ENCODE measurements at places on chromosomes 1 and 21.
A peak's percentile ranks its signal among the peaks of the same experiment; 100 is the strongest.

DNA sequence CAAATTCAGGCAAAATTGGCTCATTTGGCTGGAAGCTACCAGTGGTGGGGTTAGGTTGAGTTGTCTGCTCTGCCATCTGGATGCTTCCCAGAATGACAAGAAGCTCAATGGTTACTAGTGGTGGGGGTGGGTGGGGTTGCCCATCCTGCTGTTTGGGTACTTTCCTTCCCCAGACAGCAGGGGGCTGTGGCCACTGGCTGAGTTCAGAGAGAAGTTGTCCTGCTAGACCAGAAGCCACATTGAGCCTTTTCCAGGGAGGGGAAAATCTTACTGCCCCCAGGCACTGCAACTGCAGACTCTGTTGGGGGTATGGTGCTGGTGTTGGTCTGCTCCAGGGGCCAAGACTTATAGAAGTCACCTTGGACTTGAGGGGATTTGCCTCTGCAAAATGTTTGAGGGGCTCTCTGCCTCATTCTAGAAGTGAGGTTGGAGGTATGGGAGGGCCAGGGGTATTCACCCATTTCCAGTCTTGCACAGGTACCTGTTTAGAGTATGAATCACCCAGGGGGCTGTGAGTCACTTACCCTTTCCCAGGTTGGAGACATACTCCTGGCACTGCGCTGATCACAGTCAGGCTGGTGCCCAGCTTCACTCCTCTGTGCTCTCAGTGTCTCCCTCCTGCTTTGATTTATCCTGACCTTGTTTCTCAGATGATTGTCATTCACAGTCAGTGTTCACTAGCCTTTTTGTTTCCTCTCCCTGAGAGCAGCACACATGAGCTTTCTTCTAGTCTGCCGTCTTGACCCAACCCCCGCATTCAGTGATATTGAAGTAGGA is 89.1 kb upstream of the NEGR1 start:
- DNase-seq: peak; percentile 89

DNA sequence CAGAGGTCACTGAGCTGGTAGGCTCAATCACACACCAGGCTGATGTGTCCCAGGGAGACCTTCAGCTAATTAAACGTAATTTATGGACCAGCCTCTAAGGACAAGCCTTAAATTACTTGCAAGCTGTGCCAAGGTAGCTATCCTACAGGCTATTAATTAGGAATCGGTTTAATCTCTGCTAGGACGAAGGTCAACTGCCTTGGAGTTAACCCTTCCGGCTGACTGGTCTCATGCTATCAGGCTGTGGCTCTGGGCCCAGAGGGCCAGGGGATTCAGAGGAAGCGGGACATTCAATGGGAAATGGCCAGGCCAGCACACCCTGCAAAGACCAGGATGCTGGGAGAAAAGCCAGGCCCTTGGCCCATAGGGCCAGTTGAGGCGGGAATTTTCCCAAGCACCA is 19.0 kb downstream of the DHRS3 start:
- DNase-seq: no peak

DNA sequence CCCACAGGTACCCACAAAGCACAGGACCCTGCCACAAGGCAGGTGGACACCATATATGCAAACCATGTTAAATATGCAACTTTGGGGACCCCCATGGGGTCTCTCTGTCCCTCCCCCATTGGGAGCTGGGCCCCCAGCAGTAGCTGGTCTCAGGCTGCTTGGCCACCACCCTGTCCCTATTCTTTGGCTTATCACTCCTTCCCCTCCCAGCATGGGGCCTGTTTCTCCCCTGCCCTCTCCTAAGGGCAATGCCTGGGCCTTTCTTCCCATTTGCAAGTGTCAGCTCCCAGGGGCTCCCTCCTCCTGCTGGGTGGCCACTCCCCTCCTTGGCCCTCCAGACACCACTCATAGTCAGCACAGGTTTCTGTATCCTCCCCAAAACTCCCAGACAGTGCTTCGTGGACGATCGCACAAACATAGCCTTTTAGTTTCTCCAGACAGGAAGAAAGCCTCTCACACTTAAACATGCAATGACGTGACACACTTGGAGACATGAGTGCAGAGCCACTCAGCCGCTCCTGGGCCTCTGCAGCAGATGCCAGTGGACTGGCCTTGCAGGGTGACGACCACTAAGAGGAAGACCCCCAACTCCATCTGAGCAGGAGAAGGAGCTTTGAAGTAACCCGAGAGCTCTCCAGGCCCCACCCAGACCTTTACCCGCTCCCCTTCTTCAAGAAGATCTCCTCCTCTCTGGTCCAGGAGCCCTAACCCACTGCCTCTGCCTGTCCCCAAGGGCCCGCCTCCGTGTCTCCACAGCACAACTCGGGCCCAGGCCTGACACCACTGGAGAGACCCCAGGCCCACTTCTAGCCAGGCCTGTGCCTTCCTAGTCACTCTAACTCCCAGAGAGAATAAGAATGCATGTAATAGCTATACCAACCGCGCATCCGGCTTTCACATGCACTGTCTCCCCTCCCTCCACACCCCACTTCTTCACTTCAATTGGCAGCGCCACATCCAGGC is 22.9 kb downstream of the CITED4 start:
- no peak for DNase-seq

DNA sequence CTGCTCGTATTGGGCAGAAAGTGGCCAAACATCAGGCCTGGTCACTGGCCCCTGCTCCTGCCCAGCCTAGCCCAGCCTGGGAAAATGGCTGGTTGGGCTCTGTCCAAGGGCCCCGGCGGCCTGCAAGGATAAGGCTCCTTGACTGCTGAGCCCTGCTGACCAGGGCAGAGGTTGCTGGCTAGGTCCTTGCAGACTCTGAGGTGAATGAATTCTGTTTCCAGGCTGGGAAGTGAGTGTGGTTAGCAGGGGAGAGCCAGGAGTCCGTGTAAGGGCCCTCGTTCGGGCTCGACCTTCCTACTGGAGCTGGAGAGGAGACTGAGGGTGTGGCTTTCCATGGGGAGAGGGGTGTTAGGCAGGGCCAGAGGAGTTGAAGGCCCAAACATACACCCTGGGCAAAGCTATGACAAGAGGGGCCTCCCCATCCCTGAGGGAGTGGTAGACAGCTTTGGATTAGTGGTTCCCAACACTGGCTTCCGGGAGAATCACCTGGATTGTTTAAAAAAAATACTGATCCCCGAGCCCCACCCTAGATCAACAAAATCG is 20.6 kb downstream of the CSF1 start:
- DNase-seq: peak; percentile 99

GRCh38 chr1:67792103-67792502 is 41.2 kb downstream of the GNG12 start:
- no peak for DNase-seq

DNA sequence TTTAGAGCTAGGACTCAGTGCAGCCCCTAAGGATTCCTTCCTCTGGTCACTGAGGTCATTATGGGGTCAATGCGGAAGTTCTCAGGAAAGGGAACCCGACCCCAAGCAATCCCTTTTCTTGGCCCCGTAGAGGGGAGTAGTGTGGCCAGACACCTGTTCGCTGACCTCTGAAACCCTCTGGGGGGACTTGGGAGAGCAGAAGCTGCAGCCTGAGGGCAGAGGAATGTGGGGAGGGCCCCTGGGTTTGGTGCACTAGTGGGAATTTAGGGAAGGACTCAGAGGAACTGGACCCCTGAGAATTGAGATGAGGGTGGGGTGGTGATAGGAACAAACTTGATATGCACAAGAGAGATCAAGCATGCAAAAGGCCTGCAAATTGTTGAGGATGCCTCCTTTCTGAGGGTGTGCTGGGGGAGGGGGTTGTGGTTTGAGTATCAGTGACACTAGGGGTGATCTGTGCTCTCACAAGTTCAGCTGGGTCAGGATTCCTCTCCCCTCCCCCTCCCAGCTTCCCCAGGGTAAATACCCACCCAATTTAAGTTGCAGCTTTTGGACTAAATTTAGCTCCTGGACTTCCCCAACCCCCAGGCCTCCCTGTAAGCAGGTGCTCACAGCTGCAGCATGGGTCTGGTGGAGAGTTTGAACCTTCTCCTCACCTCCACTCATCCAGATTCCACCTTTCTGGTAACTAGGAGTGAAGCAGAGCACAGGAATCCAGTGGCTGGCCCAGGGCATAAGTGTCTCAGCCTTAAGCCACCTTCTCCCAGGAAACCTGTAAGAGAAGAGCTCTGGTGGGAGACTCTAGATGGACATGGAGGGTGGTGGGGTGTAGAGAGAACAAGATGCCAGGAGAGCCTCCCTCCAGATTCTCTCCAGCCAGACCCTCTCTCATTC is 13.5 kb downstream of the ADAMTSL4 start:
- peak; percentile 70 for DNase-seq

DNA sequence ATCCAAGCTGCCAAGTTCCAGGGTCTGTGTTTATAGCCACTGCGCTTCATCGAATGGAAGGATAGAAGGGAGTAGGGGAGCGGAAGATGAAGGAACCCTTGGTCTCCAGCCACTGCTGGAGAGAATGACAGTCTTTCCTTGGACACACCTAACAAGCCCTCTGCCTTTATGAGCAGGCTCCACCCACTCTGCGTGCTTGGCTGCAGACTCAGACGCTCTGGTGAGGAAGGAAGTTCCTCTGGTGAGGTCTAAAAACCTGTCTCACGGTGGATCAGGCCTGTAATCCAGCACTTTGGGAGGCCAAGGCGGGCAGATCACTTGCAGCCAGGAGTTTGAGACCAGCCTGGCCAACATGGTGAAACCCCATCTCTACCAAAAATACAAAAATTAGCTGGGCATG is 55.4 kb downstream of the MATN1 start:
- DNase-seq: peak; percentile 78

DNA sequence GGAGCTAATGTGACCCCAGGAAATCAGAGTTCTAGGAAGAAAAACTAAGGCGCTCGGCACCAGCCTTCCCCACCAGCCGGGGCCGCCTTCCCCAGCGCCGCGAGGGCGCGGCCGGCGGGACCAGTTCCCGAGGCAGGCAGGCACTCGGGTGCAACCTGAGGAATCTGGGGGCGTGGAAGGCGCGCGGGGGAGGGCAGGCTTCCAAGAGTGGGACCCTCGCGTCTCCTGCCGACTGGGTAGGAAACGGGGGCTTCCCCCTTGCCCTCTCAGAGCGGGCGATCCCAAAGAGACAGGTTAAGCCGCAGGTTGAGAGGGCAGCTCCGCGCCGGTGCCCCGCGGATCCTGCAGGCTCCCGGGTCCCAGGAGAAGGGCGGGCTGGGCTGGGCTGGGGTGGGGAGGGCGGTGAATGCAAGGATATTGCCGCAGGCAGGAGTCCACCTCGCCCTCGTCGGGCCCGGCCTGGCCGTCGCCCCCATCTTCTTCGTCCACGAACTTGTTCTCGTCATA is 431 bp downstream of the ARPC5 start:
- DNase-seq: no peak

- no peak for DNase-seq
Measured at GRCh38 chr1:11598461-11598860, 55.8 kb downstream of the FBXO2 start.

GRCh38 chr1:156809281-156809680 is 7.4 kb downstream of the SH2D2A start:
- peak; percentile 47 for DNase-seq

DNA sequence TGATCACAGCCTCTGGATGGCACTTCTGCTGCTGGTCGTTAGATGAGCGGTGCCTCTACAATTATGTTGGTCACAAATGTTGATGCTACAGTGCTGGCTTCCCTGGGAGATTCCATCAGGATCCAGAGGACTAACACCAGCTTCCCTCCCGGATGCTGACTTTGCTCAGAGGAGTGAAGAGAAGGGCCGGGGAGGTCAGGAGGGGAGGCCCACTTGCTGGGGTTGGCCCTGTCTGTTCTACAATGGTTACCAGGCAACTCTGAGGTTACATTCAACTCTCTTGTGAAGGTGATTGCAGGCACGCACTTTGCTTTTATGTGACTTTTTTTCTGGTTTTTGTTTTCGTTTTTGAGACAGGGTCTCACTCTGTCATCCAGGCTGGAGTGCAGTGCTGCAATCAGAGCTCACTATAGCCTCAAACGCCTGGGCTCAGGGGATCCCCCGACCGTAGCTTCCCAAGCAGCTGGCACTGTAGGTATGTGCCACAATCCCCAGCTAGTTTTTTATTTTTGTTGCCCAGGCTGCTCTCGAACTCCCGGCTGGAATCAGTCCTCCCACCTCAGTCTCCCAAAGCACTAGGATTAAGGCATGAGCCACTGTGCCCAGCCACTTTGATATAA is 112.5 kb downstream of the ADSS2 start:
- no peak for DNase-seq

GRCh38 chr1:45452503-45452902 is 38.5 kb downstream of the TESK2 start:
- no peak for DNase-seq

DNA sequence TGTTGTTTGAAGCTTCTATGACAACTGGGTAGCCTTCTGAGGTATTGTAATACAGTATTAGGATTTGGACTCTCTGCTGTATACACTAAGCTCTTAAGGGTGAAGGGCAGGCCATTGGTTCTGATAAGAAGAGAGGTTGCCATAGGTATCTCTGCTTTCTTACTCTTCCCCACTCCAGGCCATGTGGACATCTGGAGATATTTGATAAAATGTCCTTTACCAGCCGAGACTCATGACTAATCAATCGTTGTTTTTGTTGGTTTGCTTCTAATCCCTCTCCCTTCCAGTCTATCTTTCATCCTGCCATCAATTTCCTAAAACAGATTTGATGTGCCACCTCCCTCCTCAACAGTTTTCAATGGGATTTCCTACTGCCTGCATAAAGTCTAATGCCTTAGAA is 64.6 kb upstream of the WDR26 start:
- DNase-seq: no peak

DNA sequence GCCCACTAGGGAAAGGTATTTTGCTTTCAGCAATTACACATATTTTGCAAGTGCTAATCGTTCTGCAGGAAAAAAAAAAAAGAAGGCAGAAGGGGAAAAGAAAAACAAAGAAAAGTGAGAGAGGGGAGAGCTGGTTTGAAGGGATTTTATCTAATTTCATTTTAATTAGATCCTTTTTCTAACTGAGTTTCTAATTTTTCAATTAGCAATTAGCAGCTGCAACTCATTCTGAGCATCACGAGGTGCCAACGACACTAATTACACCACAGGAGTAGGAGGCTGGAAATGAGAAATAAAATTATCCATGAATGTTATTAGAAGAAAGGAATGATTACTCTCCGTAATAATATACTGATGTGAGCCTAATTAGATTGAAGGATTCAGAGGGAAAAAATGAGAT is 481.0 kb upstream of the CAMK1G start:
- DNase-seq: no peak

- no peak for DNase-seq
Measured at GRCh38 chr1:68103011-68103545, 52.7 kb upstream of the DIRAS3 start.
